NCI-H69 (cell line): ENCODE measurements at places on chromosomes 11 and 22.

- DNase-seq, result peak; percentile 38
Measured at GRCh38 chr11:126135235-126136176, 72.8 kb upstream of the CDON start.

- peak; percentile 48 for DNase-seq
Measured at GRCh38 chr11:11444027-11444803, 91.2 kb upstream of the CSNK2A3 start.

DNA sequence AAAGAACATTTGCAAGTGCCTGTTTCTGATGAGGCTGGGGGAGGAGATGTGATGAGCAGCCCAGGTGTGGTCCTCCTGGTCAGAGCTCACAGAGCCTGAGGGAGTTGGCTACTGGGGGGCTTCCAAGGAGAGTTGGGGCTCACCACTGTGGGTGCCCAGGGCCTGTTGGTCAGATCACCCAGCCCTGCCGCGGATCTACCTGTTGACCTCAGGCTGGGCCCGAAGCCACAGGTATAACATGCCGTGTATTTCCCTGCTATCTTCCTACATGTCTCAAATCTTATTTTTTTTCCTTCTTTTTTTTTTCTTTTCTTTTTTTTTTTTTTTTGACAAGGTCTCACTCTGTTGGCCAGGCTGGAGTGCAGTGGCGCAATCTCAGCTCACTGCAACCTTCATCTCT is 199.7 kb upstream of the TBCEL start:
- no peak for DNase-seq

GRCh38 chr11:134597452-134597851 is 185.4 kb upstream of the B3GAT1 start:
- DNase-seq, result no peak

- DNase-seq, result peak; percentile 47
Measured at GRCh38 chr11:93902921-93903320, 52.5 kb upstream of the VSTM5 start.

GRCh38 chr11:124315052-124315451 is 1.3 kb upstream of the OR8D1 start:
- DNase-seq, result no peak

DNA sequence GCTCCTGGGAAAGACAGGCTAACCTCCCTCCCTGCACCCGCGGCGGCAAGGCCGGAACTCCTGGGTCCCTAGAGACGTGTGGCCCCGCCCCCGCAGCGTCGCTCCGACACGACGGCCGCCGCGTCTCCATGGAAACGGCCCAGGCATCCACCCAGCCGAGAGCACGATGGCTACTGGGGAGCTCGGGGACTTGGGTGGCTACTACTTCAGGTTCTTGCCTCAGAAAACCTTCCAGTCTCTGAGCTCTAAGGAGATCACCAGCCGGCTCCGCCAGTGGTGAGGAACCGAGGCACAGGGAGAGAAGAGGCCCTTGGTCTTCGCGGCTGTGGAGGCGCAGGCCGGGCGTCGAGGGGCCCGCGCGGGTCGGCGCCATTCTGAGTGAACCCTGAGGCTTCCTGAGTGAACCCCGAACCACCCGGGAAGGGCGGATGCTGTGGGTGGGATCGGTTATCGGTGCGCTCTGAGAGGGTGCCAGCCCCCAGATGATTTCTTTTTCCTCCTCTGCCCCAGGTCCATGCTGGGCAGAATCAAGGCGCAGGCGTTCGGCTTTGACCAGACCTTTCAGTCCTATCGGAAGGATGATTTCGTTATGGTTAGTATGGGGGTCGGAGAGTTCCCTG is at the start of gene CFAP300:
TSS of gene CFAP300 (plus strand) at position 133 of the 620 bp plus-strand sequence. CDS start at position 167, 34 bp downstream.
- peak; percentile 72 for DNase-seq

DNA sequence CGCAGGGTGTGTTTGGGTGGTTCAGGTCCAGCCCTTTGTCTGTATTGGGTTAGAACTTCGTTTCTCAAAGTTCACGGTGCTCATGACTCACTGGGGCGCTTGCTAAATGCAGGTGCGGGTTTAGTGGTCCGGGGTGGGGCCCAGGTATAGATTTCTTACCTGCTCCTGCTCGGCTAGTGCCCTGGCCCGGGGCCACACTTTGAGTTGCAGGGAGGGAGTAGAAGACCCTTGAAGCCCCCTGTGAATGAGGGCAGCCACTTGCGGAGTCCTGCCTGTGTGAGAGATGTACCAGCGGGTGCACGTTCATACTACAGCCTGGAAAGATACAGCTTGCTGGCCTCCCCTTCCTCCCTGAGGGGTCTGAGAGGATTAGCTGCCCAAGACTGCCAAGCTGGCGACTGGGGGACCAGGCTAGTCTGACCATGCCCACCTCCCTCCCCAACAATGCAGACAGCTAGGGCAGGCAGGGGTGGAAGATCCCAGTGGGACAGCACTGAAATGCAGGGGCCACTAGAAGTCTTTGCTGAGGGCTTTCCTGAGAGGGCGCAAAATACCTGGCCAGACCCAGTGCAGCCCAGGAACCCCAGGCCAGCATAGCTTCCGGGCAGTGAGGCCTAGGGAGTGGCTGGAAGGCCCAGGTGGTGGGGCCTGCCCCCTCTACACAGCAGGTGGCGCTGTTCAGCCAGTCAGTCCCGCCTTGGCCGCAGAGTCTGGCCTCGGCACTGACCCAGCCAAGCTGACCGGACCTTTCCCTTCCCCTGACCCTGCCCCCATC is 5.1 kb upstream of the MYRF start:
- DNase-seq, result peak; percentile 70

GRCh38 chr22:32501836-32502752 is 27.5 kb downstream of the FBXO7 start:
- DNase-seq, result peak; percentile 21

DNA sequence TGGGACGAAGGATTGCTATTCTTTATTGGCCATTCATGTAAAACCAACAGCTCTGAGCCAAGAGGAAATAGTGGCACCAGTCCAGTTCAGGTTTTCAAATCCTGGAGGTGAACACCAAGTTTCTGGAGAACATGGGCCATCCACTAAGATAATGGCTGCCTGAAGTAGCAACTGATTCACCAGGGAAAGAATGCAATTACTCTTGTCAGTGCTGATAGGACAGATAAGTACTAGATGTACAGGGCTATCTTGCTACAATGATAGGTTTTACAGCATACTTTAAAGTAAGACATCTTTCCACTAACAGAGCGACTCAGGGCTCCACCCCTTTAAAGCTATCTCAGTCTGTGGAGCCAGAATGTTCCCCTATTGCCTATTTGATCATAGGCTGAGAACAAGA is 36.8 kb upstream of the APOA1 start:
- DNase-seq, result no peak

GRCh38 chr11:44648109-44648508 is 78.7 kb upstream of the TSPAN18 start:
- no peak for DNase-seq

- DNase-seq, result no peak
Measured at GRCh38 chr11:18332891-18333290, 10.5 kb downstream of the GTF2H1 start.

DNA sequence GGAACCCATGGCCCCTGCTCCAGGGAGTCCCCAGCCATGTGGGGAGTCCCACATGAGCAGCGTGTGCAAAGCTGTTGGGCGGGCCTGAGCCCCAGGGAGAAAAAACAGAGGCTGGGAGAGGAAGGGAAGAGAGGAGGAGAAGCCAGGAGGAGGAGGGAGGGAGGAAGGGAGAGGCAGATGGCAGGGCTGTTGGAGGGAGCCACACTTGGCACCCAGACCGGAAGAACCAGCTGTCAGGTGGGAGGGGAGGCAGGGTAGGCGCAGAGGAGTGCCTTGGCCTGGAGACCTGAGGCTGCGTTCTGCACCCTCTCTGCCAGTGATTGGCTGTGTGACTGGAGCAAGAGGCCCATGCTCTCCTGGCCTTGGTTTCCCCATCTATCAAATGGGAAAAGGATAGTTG is 6.7 kb downstream of the SYNGR1 start:
- DNase-seq, result peak; percentile 93

GRCh38 chr11:73323464-73323863 is 15.4 kb downstream of the ARHGEF17 start:
- DNase-seq, result no peak

DNA sequence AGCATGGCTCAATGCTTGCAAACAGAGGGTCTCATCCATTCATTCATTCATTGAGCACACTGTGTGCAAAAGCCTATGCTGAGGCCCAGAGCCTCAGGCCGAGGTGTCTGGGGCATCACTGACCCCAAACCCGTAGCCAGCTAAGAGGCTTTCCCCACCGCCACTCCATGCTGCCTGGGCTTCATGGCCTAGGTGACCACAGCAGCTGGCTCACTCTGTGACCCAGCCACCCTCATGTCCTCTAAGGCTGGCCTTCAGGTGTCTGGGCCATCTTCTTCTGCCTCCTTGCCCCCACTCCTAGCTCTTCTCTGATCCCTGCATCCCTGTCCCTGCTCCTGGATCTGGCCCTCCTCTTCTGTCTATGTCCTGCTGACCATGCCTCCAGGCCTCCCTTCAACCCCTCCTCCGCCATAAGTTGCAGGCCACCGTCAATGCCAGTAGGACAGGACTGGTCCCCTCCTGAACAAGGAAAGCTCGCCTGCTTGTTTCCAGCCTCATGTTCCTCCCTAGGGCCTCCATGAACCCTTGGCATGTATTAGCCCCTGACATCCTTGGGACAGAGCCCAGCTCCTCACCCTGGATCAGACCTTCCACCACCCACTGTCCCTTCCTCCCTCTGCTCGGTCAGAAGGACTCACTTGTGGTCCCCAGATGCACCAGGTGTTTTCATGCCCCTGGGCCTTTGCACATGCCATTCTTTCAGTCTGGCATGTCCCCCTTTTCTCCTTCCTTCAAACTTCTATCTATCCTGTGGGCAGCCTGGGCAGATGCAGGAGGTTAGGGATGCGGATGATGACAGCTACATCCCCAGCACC is 92.8 kb downstream of the MYEOV start:
- no peak for DNase-seq

- peak; percentile 45 for DNase-seq
Measured at GRCh38 chr22:38862375-38863329, 9.4 kb downstream of the CBX6 start.

- no peak for DNase-seq
Measured at GRCh38 chr11:65060913-65061408, 2.6 kb upstream of the NAALADL1 start.

- peak; percentile 98 for DNase-seq
Measured at GRCh38 chr22:19432133-19432851, at the start of gene MRPL40. TSS of gene MRPL40 (plus strand) at chr22:19432545. CDS start at chr22:19432555, 10 bp downstream.

- no peak for DNase-seq
Measured at GRCh38 chr11:17153757-17154156, 54.0 kb downstream of the PIK3C2A start.

- DNase-seq, result no peak
Measured at GRCh38 chr22:28043266-28043665, 124.2 kb upstream of the PITPNB start.

DNA sequence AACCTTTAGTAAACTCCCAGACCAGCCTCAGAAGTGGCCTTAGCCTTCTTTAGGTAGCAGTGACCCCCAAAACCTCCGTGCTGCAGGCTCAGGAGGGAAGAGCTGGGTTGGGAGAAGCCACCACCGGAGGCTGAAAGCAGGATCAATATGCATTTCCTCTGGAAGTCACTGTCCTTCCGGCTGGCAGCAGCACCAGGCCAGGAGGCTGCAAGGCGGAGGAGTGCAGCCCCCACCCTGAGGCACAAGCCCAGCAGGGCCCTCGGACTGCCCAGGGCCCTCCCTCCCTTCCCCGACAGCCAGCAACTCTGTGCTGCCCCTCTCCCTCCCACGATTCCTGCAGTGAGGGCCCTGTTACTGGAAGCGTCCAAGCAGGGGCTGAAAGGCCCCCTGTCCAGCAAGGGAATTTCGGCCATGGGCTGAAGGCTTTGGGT is 3.2 kb upstream of the NRXN2 start:
- DNase-seq, result peak; percentile 28

DNA sequence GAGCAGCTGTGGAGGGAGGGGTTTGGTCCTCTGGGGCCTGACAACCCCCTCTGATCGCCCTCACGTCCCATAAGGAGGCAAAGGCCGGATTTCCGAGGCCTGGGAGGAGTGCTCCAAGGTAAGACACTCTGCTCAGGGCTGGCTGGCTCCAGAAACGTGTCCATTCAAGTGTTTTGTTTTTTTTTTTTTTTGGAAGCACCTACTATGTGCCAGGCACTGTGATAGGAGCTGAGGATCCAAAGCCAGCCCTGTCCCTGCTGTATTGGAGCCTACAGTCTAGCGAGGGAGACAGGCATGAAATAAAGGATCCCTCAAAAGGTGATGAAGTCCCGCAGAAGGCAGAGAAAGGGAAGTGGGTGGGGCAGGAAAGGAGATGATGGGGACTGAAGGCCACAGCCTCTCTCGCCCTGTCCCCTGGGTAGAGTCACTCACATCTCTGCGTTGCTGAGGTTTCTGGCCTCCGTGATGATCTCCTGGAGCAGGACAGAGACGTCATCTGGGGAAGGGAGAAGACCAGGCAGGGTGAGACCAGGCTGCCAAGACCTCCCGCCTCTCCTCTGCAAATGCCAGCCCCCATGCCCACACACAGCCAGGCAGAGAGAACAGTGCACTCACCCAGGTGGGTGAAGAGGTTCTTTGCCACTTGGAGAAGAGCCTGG is 89.2 kb downstream of the PDE2A start:
- DNase-seq, result no peak

DNA sequence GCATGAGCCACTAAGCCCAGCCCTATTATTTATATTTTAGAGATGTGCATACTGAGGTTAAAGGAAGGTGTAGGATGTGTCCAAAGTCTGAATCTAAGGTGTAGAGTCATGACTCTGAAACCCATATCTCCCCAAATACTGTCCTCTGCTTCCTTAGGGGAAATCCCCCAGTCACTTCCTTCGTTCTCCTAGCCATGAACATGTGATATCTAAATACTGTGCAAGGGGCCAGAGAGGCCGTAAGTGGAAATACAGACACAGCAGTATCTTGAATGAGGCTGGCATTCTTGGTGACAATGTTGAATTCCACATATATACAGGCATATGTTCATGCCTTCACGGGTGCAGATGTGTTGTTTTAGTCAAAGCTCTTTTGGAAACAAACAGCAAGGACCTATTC is 21.3 kb upstream of the PATZ1 start:
- no peak for DNase-seq

DNA sequence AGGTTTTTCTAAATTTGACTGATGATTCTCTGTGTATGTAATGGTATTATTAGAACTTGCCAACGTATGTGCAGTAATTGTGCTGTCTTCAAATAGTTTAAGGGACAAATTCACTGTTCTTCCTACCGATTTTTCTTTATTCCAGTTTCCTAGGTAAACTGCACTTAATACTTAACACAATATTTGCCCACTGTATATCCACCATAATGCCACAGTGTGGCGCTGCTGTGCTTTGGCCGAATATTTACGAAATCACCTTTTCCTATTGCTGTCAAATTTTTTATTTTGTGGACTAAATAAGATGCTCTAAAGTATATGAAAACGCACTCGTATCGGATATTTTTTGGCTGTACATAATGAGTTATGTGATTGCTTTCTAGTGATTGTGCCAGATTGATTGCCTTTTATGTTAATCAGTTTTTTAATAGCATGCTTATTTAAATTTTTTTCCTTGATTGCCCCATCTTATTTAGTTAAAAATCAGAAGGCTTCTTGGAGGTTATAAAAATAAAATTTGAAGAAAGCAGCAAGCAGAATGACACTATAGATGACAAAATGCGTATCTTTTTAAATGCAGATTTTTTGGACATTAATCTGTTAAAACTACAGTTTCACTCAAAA is 10.5 kb downstream of the AASDHPPT start:
- DNase-seq, result peak; percentile 55

DNA sequence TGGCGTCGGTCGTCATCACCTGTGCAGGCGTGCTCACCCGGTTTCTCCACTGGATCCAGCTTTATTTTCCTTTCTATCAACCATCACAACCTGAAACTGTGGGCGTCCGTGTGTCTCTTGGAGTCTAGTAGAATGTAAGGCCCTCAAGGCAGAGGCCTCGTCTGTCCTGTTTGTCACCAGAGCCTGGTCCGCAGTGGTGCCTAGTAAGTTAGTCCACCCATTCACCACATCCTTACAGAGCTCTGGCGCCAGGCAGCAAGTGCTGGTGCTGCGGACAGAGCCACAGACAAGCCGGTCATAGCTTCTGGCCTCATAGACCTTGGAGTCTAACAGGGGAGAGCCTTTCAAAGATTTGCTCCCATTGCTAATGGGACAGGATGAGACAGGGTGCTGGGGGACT is 64.4 kb upstream of the PARVG start:
- no peak for DNase-seq
